ENCODE measurements at places on chromosomes 6 and 20. TPM values are rescaled to one million over a fixed set of nuclear protein-coding genes. Genes with fewer than 3 reads are reported as not detected.

DNA sequence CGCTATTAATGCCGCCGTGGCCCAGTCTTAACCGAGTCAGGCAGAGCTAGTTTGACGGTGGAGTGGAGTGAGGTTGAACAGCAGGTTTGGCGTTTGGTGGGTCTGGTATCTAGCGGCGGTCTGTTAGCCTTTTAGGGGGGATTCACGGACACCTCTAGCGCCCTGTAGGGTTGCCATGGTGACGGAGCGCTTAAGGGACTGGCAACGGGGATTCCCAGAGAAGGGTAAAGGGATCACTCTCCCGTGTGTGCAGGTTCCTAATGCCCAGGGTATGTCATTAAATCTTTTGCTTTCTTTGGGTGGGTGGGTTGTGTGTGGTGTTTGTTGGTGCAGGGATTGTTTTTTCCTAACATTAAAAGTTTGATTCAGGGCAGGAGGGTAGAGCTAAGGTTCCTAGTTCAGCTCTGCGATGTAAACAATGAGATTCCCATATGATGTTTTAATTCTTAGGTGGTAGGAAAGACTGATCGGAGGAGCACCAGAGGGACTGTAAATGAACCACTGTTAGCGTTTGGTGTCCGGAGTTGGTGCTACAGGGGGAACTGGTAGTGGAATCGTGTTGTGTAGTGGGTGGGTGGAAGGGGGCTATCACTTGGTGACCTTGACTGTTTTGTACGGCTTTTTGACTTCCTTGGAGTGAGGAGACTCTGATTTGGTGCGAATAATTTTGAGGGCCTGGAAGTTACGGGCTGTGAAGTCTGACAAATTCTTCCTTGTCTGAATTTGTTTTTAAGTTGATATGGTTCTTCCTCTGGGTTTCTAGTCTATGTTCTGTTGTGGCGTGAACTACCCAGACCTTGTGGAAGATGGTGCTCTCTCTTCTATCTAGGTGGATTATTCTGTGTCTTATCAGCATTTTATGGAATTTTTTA lies 5.0 kb downstream of the BRD2 start:
- peak; percentile 22 for DNase-seq

DNA sequence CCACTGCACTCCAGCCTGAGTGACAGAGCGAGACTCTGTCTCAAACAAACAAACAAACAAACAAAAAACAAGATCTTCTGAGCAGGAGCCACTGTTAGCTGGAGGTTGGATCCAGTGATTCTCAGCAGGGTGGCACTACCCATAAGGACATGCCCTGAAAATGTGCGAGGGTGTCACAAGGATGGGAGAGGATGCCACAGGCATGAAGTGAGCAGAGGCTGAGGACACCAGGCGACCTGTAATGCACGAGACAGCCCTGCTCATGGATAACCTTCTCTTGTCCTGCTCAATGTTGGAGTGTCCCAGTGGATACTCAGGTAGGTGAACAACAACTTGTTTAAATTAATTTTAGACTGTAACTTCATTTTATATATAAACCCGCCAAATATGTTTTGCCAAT lies 76.8 kb downstream of the KCNB1 start:
- no peak for DNase-seq

GRCh38 chr20:57977141-57977540 lies 251.3 kb downstream of the ANKRD60 start:
- DNase-seq, result no peak

DNA sequence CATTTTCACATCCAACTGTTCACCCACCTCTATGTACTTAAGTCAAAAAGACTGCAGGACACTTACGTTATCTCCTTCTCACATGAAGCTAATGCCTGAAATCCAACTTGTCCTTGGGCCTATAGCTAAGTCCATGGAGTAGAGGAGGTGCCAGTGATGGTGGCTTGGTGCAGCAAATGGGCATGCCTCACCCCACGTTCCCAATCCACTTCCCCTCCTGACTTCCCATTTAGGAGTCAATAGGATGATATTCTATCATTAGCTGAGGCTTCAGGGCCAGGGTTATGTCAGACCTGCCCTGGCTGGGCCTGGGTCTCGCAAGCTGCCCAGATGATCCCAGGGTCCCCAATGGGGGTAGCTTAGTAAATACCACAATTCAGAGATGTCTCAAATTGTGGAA lies 410.4 kb downstream of the MAFB start:
- no peak for DNase-seq

The ADGRG6 gene
- total RNA-seq, result 0.68 TPM

GRCh38 chr6:40371621-40372020 lies 215.5 kb downstream of the LRFN2 start:
- no peak for DNase-seq

DNA sequence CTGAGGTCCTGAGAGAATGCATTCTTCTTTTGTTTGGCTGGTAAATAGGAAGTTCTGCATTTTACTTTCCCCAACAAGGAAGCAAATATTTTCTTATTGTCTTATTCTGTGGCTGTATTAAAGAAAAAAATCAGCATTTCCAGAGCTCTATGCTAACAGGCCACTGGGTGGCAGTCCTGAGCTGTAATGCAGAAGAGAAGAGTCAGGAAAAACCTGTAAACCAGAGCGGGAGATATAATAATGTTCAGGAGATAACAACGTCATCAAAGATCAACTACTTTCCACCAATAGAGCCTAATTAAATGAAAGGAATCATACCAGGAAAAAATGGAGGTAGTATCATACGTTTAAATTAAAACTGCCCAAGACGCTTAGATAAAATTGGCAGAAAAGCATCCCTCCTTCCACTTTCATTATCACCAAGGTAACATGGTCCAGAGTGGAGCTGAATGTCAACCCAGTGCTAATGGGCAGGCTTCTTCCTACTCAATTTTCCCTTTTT lies 55.6 kb upstream of the CARMIL1 start:
- peak; percentile 45 for DNase-seq

- peak; percentile 56 for DNase-seq
Measured at GRCh38 chr6:28657769-28658465, 132.2 kb downstream of the GPX5 start.

The AFG1L gene
- 3.3 TPM for total RNA-seq

The IDH3B gene
- 138 TPM for total RNA-seq

DNA sequence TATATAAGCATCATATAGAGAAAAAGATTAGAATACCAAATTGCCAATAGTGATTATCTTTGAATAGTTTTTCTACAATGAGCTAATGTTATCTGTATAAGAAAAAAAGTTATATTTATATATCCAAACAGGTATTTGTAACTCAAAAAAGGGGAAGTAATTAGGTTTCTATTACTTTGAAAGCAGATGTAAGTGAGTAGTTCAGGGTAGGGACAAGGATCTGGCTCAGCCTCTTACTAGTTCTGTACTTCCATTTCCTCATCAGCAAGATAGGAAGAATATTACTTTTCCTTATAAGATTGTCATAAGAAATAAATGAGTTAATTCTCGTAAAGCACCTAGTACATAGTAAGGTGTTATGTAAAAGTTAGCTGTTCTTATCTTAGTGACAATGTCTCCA lies 32.2 kb downstream of the AHI1 start:
- DNase-seq, result no peak

DNA sequence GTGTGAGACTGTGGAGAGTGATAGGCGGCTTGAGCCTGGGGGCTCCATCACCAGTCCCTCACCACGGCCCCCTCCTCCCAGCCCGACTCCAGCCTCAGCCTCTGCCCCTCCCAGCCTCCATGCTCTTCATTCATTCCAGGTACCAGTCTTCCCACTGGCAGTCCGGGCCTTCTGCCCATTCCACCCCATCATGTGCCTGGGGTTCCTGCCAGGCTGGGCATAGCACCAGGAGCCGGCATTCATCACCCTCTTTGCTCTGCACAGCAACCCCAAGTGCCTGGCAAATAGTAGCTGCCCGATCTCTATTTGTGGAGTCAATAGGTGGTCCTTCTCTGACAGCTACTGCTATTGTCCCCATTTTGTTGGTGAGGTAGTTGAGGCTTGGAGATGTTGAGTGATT lies 39.6 kb upstream of the GTSF1L start:
- no peak for DNase-seq

DNA sequence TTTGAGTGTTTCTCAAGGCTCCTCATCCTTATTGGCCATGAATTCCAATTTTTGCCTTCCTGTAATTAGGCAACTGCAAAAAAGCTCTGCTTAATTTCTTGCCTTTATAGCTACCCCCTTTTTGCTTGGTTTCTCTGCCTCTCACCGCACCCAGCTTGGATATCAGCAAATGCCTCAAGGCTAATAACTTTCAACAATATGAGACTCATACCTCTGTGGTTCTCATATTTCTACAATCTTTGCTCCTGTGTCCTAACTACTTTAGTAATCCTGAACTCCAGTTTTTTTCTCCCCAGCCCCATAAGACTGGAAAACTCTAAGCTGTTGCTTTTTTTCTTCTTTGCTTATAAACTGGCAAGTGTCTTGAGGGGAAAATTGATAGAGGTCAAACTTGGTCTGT lies 88.8 kb downstream of the EYA2 start:
- DNase-seq, result no peak

GRCh38 chr6:117477988-117478852 lies 4.3 kb upstream of the DCBLD1 start:
- no peak for DNase-seq

The MYO6 gene
- total RNA-seq, result 2.9 TPM

Data from H4 (cell line).